ENCODE measurements at places on chromosomes 7 and 10. TPM values are rescaled to one million over a fixed set of nuclear protein-coding genes. Genes with fewer than 3 reads are reported as not detected.

The GAD2 gene
- not detected for total RNA-seq

The MCM7 gene
- 299 TPM for total RNA-seq

The ZNF716 gene
- total RNA-seq: 0.53 TPM

The C1QL3 gene
- not detected for total RNA-seq

The AFAP1L2 gene
- 1.3 TPM for total RNA-seq

The ANXA8L1 gene
- total RNA-seq: not detected

The LLCFC1 gene
- total RNA-seq: not detected

The FERD3L gene
- total RNA-seq: not detected

The OPN1SW gene
- not detected for total RNA-seq

The ZNF138 gene
- total RNA-seq: 5.9 TPM

The BMPER gene
- total RNA-seq: 0.08 TPM

The AIMP2 gene
- 294 TPM for total RNA-seq

The FUOM gene
- 4.7 TPM for total RNA-seq

The RPP30 gene
- 108 TPM for total RNA-seq

The LIPM gene
- total RNA-seq: not detected

The OR6B1 gene
- not detected for total RNA-seq

The AGBL3 gene
- not detected for total RNA-seq

The HTR7 gene
- 23.6 TPM for total RNA-seq

The ADAM22 gene
- 15.0 TPM for total RNA-seq

The GRM3 gene
- not detected for total RNA-seq

The SEMA3A gene
- 54.7 TPM for total RNA-seq
